ENCODE measurements at places on chromosomes 4 and X.

GRCh38 chrX:56726605-56727004, 2.4 kb upstream of the NBDY start:
- peak; percentile 53 for DNase-seq

DNA sequence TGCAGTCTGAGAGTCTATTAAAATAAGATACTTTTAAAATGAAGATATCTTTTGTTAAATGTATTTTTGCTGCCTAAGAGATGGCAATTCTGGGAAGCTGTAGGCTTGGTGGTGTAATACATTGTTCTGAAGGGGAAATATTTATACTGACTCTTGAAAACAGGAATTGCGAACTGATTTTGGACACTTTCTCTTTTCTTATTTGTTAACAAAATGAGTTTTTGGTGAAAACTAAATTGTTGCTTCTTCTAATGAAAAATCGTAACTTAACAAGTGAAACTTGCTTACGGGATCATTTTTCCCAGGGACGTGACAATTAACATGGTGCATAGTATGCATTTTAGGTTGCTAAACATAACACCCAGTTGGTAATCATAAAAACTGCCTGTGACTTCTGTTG, 71.0 kb downstream of the RAPGEF2 start:
- DNase-seq = no peak

- no peak for DNase-seq
Observed at GRCh38 chr4:114385195-114385985, 213.2 kb upstream of the UGT8 start.

DNA sequence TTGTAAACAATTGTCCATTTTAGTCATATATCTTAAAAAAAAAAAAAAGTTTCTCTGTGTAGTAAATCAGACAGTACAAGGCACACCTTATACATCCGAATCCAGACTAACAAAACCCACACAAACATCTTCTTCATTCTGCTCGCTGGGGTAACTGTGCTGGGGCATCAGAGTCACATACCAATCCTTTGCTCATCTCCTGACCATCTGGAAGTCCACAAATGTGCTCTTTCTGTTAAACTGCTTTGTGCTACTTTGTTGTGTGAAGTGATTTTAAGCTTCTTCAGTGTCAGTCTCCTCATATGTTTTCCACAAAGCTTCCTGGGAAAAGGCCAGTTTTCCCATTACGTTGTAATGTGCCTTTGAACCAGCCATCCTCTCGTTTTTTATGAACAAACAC, 86.2 kb upstream of the CBR4 start:
- DNase-seq = no peak

DNA sequence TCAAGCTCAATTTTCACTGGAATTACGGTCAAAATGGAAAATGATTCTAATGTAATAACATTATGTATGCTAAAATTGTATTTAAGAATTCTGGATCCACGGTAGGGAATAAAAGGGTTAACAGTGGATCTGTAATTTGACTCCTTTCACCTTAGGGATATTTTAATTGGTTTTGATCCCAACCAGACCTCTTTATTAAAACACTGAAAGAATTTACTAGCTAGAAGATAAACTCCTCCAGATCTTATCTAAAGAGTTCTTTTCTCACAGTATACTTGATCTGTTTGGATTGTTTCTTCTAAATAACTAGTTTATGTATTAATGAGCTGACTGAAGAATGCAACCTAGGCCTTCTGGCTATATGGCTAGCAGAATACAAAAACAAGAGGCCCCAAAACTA, 118.4 kb downstream of the DDX53 start:
- no peak for DNase-seq

DNA sequence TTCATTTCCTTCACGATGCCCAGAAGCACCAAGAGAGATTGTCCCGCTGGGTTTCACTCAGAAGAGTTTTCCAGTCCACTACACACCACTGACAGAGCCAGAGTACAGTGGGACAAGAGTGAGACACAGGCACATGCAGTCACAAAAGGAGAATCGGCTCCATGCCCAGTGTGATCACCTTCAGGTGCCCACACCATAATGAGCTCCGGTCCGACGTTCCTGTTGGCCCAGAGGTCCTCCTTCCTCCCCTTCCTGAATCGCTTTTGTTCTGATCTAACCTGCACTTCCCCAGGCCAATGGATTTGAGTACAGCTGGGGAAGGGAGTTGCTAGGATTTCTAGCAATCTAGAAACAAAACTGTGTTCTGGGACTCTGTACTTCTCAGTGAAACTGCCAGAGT, 4.6 kb upstream of the CHRNA9 start:
- no peak for DNase-seq

Data from NCI-H1105 treated with DMSO at 0.1 percent for 48 hours (cell line).